NCI-H446 (cell line): ENCODE measurements at places on chromosomes 1 and 21.

DNA sequence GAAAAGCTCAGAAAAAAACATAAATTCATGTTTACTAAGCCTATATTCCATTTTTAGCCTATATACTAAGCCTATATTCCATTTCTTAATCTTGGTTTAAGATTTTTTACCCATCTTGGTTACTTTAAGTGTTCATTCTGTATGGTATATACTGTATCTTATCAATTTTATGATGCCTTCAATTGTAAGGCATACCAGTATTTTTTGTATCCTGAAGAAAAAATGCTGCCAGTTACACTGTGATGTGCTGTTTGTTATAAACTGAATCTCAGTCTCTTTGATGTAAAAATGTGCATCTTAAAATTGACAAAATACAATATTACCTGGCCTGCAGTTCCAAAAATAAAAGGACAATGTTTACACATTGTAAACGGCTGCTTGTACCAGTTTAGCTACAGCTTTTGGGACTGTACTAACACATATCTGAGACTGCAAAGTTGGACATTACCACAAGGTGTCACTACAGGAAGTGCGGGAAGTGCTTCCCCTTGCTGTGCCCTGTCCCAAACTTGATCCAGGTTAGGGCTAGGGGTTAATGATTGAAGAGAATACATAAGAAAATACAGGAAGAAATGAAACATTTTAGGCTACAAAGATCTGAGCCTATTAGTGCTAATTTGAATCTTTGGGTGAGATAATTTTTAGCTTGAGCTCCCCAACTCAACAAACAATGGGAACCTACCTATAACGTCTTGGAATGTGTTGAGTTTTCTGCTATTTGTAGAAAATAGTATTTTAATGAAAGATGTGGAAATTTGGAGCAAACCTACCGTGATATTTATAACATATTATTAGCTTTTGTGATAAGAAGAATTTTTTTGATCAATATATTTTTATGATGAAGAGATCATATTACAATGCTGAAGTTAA, 108.9 kb downstream of the LBR start:
- DNase-seq: peak; percentile 50

GRCh38 chr1:101587741-101588140, 350.9 kb downstream of the S1PR1 start:
- no peak for DNase-seq

DNA sequence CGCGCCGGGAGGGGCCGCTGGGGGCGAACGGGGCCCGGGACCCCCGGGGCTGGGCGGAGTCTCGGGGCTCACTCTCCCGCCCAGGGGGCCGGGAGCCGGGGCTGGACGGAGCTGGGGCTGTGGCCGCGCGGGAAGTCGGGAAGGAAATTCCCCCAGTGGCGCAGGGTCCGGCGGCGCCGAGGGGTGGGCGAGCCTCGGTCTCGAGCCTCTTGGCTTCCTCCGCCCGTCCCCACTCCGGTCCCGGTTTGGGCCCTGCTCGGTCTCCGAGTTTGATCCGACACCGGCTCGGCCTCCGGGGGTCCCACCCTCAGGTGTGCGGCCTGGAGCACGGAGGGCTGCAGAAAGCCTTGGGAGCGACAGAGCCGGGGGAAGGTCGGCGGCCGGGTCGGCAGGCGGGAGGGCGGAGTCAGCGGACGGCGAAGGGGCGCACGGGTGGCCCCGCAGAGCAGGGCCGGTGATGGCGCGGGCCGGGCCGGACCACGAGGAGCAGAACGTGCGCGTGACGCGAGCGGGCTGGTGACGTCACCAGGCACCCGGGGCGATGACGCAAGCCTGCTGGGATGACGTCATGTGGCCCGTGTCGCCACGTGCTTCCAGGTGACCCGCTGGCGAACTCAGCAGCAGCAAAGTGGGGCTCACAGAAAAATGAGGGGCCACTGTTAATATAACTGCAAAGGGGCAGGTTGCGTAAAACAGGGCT, 610 bp upstream of the HES4 start:
- DNase-seq: peak; percentile 82

- DNase-seq: no peak
Measured at GRCh38 chr1:187415065-187415464, 586.3 kb downstream of the PLA2G4A start.

GRCh38 chr1:200029035-200029821, 1.7 kb downstream of the NR5A2 start:
- peak; percentile 3 for DNase-seq

DNA sequence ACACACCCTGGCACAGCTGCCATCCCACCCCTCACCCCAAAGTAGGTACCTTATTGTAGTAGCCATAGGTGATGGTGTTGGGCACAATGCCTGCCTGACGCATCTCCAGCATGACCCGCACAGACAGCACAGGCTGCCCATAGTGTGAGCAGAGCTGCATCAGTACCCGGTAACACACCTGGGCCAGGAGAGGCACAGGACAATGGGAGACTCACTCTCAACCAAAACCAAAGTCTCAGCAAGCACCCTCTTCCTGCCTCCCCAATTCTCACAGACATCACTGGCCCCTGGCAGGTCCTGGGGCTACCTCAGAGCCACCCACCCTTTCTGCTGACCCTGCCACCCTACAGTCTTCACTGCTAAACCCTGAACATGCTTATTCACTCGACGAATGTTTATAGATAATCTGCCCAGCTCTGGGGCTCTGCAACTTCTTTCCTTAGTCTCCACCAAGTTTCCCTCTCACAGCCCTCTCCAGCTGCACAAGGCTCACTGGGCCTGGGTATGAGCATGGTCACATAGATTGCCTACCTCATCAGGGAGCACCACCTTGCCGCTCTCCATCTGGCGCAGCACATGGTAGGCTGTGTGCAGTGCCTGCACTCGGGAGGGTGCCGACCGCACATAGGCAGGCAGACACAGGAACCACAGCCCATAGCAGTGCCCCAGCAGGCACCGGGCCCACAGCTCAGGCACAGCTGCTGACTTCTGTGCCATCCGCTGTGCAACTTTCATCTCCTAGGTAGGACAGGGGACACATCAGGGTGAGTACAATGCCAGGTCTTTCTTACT, 10.3 kb downstream of the DENND4B start:
- DNase-seq: no peak

- no peak for DNase-seq
Measured at GRCh38 chr1:54777431-54777830, 13.1 kb upstream of the PARS2 start.

GRCh38 chr1:52632732-52633290, at the start of gene SHISAL2A:
Gene SHISAL2A (plus strand): TSS chr1:52633168. CDS start chr1:52633494, 326 bp downstream.
- no peak for DNase-seq

- no peak for DNase-seq
Measured at GRCh38 chr1:234369784-234370183, 3.5 kb upstream of the COA6 start.

DNA sequence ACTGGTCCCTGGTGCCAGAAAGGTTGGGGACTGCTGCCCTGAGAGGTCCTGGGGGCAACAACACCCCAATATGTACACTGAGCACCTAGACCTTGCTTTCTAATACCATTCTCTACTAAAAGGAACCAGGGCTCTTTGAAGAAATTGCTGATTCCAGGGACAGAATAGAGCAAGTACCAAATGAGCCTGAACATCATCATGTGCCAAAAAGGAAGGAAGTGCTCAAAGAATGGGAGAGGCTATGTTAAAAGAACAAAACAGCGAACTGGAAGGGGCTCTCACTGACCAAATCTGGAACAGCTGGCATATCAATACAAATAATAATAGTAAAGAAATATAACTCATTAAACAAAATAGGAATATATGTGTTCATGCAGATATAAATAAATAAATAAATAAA, 50.8 kb downstream of the PIK3R3 start:
- DNase-seq: no peak

DNA sequence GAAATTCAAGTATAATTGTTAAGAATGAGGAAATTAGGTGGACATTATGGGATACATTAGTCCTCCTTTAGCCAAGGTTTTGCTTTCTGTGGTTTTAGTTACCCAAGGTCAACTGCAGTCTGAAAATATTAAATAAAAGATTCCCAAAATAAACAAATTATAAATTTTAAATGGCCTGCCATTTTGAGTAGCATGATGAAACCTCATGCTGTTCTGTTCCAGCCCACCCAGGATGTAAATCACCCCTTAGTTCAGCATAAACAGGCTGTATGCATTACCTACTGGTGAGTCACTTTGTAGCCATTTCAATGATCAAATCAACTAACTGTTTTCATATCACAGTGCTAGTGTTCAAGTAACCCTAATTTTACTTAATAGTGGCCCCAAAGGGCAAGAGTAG, 132.5 kb upstream of the LYPLAL1 start:
- no peak for DNase-seq

DNA sequence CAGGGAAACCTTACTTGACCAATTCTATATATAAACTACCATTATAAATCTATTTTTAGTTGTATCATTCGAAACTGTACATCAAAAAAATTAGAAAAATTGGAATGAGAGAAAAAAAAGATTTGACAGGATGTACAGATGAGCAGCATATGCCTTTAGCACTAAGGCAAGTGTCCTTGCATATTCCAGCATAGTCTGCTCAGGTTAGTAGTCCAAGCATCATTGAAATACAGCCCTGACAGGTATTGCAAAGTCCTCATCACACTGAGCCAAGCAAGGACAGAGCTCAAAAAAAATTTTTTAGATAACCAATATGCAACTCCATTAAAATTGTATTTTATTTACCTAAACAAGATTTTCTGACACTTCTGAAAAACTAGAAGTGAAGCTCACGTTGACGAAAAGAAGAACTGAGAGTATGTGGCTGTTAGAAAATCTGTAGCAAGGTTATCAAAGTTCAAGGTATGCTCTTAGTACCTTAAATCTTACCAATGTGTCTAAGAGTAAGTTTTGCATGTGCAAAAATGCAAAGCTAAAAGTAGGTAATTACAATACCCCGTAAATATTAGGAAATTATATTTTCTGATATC, 465.6 kb upstream of the ADGRL4 start:
- no peak for DNase-seq

- no peak for DNase-seq
Measured at GRCh38 chr1:157551694-157552693, at the start of gene FCRL5. Gene FCRL5 (minus strand): TSS chr1:157552515. CDS start chr1:157552362, 153 bp downstream.

DNA sequence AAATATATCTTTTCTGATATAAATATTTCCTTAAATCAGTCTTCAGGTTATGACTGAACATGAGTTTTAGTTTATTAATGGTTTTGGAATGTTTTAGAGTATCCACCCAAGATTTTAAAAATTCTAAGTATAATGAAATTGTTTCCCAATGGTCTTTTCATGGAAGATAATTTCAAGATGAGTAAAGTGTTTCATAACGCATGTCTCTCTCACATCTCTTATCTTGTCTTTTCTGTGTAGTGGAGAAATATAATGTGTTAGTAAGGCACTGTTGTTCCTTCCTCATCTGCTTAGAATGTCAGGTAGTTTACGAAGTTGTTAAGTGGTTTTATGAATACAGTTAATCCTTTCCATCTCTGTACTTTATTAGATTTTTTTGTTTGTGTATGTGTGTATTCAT, 49.6 kb downstream of the PLA2G4A start:
- no peak for DNase-seq

DNA sequence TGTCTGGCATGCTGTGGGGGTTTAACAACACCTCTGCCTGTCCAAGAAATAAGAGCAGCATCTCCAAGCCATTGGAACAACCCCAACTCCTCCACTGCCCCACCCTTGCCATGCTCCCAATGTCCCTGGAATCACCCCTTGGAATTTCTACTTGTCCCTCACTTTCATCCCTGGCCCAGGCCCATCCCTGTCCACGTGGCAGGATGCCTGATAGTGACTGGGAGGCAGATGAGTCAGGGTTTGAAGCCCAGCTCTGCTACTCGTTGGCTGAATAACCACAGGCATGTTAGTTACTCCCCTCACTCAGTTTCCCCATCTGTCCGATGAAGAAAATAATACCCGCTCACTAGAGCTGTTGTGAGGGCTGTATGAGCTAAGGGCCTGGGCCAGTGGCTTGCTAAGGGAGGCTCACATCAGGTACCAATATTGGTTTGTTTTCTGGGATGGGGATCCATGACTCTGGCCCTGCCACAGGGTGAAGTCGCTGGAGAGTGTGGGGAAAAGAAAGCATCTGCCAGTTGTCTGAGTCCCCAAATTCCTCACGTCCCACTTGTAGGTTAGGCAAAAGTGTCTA, 99.4 kb upstream of the TLR5 start:
- no peak for DNase-seq
